Astrocyte (in vitro differentiated cells and primary cell): ENCODE measurements at places on chromosomes 7 and 10. TPM values are rescaled to one million over a fixed set of nuclear protein-coding genes. Genes with fewer than 3 reads are reported as not detected.

DNA sequence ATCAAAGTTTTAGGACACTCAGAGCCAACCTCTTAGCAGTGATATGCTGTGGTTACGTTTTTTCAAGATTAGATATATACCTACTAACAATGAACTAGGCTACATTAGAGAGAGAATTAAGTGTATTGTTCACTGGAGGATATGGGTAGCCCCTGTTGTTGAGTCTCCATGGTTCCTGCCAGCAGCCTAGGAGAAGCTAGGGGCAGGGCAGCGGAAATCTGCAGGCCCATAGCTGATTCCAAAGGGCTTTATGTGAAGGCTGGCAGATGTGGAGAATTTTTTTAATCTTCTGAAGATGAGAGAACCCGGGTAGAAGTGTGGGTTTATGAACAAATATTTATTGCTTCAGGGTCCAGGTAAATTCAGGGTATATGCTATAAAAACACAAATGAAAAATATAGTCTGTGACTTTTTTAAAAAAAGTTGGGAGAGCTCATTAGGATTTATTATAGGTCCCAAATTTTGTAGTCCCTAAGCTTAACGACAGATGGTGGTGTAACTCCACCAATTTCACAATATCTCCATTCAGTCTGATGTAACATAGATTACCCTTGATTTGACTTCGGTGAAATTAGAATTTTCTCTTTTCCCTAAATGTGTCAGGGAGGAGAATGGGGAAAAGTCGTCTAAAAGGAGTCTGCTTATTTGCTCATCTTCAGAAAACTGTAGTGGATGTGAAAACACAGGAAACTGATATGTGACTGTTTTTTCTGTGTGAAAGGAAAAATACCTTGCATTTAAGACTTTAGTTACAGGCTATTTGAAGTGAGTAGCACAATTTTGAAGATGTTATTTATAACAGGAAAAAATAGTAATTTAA, 163.0 kb upstream of the PPP1R3A start:
- H3K4me1 ChIP-seq = peaks cover 23% of the 10 kb centered on the region
- H3K36me3 ChIP-seq = no peaks in the 10 kb centered on the region
- H3K27ac ChIP-seq = no peak overlapping the region

DNA sequence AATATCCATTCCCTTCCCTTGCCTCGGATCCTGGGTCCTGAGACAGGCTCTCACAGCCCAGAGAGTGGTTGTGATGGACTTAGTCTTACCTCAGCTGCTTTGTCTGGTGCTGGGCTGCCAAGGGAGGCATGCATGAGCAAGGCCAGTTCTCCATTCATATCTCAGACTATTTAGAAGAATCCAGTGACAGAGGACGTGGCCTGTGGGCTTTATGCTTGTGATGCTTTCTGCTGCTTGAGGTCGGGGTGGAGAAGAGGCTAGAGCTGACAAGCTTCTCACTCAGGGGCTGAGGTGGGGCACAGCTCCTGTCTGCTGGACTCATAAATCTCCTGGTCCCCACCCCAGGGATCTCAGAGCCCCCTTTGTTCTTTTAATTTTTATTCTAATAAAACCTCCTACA, 66.8 kb downstream of the DNAJC12 start:
- H3K27me3 ChIP-seq = peaks cover 2% of the 10 kb centered on the region
- no peaks in the 10 kb centered on the region for H3K36me3 ChIP-seq
- DNase-seq = no peak
- peaks cover 11% of the 10 kb centered on the region for H3K4me1 ChIP-seq
- no peak overlapping the region for H3K27ac ChIP-seq

GRCh38 chr10:71390921-71391690, 5.6 kb upstream of the CDH23 start:
- no peaks in the 10 kb centered on the region for H3K4me1 ChIP-seq
- H3K36me3 ChIP-seq = no peaks in the 10 kb centered on the region
- DNase-seq = no peak

The SEMA3E gene
- 3.7 and 4.6 TPM in 2 replicates for total RNA-seq

GRCh38 chr7:35280902-35281301, 27.0 kb upstream of the TBX20 start:
- H3K4me1 ChIP-seq = no peaks in the 10 kb centered on the region
- no peak overlapping the region for H3K4me3 ChIP-seq
- H3K36me3 ChIP-seq = no peaks in the 10 kb centered on the region

The GDF2 gene
- total RNA-seq = not detected in 2 replicates

The ERCC6 gene
- total RNA-seq = 20.1 and 22.3 TPM in 2 replicates

DNA sequence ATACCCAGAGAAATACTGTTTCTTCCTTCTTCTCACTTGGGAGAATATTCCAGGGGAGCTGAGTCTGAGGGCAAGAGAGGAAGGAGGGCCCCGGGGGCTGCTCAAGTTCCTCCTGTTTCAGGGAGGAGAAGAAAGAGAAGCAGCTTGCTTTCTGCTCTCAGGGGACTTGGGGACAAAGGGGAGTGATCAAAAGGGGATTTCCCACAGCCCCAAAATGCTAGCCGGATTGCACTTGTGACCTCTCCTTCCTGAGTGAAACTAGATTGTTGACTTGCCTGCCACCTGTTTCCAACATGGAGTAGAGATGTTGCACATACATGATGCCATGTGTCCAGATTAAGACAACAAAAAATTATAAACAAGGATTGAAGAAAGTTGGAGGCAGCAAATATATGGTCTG, 28.7 kb upstream of the PDCD4 start:
- no peaks in the 10 kb centered on the region for H3K36me3 ChIP-seq
- H3K4me1 ChIP-seq = no peaks in the 10 kb centered on the region
- H3K27ac ChIP-seq = no peak overlapping the region
- DNase-seq = no peak
- H3K4me3 ChIP-seq = no peak overlapping the region
- no peaks in the 10 kb centered on the region for H3K27me3 ChIP-seq

GRCh38 chr10:5545011-5545410, 20.2 kb downstream of the CALML3 start:
- H3K4me1 ChIP-seq = peaks cover 49% of the 10 kb centered on the region
- H3K27ac ChIP-seq = no peak overlapping the region
- no peak for DNase-seq
- no peaks in the 10 kb centered on the region for H3K36me3 ChIP-seq
- H3K4me3 ChIP-seq = no peak overlapping the region
- H3K27me3 ChIP-seq = no peaks in the 10 kb centered on the region

The PPP1R17 gene
- total RNA-seq = not detected in 2 replicates

DNA sequence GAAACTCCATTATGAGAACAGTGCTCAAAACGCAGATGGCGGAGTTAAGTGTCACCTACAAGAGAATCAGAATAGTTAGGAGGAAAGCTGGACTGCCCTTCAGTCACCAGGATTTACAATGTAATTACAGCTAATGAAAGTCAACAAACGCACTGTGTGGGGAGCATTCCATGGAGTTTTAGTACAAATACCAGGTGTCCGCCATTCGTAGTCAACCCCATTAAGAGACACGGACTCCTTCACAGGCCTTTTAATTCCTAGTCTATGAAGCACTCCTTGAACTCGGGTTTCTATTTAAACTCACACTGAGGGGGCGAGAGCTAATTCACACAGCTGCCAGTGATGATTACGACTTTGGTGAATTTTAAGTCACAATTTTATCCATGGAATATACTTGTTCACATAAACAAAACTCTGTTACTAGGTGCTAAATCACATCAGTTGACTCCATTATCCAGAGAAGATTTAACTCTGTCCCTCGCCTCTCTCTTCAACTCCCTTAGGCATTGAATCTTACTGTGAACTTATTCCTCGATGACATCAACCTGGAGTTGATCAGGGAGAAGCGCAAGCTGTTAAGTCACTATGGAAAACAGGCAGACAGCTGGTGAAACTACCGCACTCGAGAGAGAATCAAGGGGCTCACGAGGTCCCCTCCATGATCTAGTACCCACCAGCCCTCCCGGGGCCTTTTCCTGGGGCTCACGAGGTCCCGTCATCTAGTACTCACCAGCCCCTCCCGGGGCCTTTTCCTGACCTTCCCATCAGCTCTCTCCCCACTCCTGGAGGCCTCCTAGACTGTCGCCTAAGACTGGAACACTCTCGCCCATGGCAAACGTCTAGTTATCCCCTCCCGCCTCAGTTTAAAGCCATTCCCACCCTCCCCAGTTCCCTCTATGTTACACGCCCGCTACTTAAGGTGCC, 1.5 kb downstream of the ZFAND2A start:
- peaks cover 16% of the 10 kb centered on the region for H3K36me3 ChIP-seq
- DNase-seq = no peak
- peaks cover 31% of the 10 kb centered on the region for H3K4me1 ChIP-seq
- peak overlapping the region; percentile 98 for H3K4me3 ChIP-seq
- peak overlapping the region; percentile 38 for H3K27ac ChIP-seq

DNA sequence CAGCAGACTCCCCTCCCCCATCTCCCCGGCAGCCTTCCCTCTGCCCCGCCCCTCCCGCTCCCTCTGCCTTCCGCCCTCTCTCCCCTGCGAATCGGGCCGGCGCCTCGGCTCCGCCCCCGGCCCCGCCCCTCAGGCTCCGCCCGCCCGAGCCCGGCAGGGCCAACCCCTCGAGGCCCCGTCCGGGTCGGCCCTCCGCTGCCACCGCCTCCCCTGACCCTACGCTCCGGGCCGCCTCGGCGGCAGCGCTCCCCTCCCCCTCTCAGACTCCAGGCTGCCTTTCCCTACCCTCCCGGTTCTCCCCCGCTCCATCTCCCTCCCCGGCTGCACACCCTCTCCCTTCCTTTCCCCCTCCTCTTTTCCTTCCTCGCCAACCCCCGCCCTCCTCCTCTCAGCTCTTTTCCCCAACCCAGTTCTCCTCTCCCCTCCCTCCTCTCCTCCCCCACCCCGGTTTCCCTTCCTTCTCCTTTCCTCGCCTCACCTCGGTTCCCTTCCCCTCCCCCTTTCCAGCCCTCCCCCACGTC, 1.6 kb downstream of the ZNF467 start:
- H3K27ac ChIP-seq = no peak overlapping the region
- peaks cover 30% of the 10 kb centered on the region for H3K27me3 ChIP-seq
- H3K4me3 ChIP-seq = peak overlapping the region; percentile 50
- peak; percentile 42 for DNase-seq

The ITPRID1 gene
- total RNA-seq = not detected in 2 replicates

The PTN gene
- total RNA-seq = 11.1 and 17.2 TPM in 2 replicates

- H3K36me3 ChIP-seq = no peaks in the 10 kb centered on the region
- no peak overlapping the region for H3K4me3 ChIP-seq
- DNase-seq = no peak
- no peak overlapping the region for H3K27ac ChIP-seq
These were observed 48.7 kb downstream of the TPK1 start for GRCh38 chr7:144787127-144787526.

GRCh38 chr7:119888251-119888650, 384.7 kb upstream of the KCND2 start:
- no peak overlapping the region for H3K4me3 ChIP-seq
- no peak for DNase-seq
- H3K27me3 ChIP-seq = no peaks in the 10 kb centered on the region
- no peaks in the 10 kb centered on the region for H3K4me1 ChIP-seq
- H3K36me3 ChIP-seq = no peaks in the 10 kb centered on the region

- peak; percentile 11 for DNase-seq
- H3K4me1 ChIP-seq = no peaks in the 10 kb centered on the region
- no peaks in the 10 kb centered on the region for H3K27me3 ChIP-seq
- no peak overlapping the region for H3K27ac ChIP-seq
- H3K4me3 ChIP-seq = no peak overlapping the region
These were observed 52.8 kb upstream of the VWDE start for GRCh38 chr7:12456506-12456905.

DNA sequence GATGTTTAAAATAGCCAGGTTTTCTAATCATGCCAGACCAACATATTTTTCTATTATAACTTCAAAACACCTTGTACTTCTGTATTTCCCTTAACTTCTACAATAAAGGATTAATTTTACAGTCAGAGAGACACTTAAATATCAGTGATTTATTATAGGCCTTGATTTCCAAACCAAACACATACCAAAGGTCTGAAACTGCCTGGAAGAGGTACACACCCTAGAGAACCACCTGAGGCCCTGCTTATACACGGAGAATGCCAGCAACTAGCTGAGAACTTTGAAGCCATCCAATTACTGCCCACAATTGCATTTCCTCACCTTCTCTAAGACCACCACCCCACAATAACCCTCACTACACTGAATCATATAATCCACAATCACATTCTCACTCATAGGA, 4.9 kb downstream of the CCDC6 start:
- H3K36me3 ChIP-seq = no peaks in the 10 kb centered on the region
- DNase-seq = no peak
- H3K27ac ChIP-seq = no peak overlapping the region

The VIPR2 gene
- 0.43 and 0.68 TPM in 2 replicates for total RNA-seq

GRCh38 chr10:44424957-44425356, 40.1 kb upstream of the CXCL12 start:
- DNase-seq = no peak
- H3K4me1 ChIP-seq = no peaks in the 10 kb centered on the region
- peaks cover 3% of the 10 kb centered on the region for H3K27me3 ChIP-seq
- H3K4me3 ChIP-seq = no peak overlapping the region
- no peak overlapping the region for H3K27ac ChIP-seq
- H3K36me3 ChIP-seq = no peaks in the 10 kb centered on the region

The GRID2IP gene
- total RNA-seq = 0.07 and 0.09 TPM in 2 replicates

The RELN gene
- total RNA-seq = 0.70 and 0.98 TPM in 2 replicates

- peaks cover 49% of the 10 kb centered on the region for H3K4me1 ChIP-seq
- DNase-seq = peak; percentile 82
- peak overlapping the region; percentile 32 for H3K4me3 ChIP-seq
- H3K36me3 ChIP-seq = no peaks in the 10 kb centered on the region
- peak overlapping the region; percentile 33 for H3K27ac ChIP-seq
- no peaks in the 10 kb centered on the region for H3K27me3 ChIP-seq
These were observed 2.0 kb upstream of the PLCE1 start for GRCh38 chr10:93991596-93992284.

DNA sequence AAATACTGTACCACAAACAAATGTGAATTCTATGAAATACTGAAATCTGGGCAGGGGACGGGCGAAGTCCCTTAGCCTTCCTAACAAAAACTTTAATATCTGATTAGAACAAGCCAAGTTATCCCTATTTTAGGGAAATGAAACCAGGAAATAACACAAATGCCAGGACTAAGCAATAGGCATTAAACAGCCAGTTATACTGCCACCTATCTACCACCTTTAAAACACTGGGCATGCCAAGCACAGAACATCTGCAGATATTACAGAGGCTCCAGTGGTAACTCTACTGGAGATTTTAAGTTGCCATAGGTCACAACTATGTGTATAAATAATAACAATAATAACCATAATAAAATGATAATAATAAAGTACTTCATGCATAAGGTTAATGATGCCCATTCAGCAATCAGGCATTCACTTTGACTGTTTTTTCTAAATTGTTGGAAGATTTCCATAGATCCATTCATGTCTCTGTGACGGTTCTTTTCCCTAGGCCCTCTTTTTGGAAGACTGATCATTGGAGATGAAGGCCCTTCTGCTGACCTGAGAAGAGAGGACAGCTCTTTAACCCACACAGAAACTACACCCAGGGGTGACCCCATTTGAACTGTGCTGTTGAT, 195.7 kb downstream of the CACNA2D1 start:
- no peak for DNase-seq
- no peak overlapping the region for H3K4me3 ChIP-seq
- H3K4me1 ChIP-seq = no peaks in the 10 kb centered on the region
- no peaks in the 10 kb centered on the region for H3K36me3 ChIP-seq
- H3K27me3 ChIP-seq = no peaks in the 10 kb centered on the region
- no peak overlapping the region for H3K27ac ChIP-seq

The SPDYE9 gene
- not detected in 2 replicates for total RNA-seq

- no peak overlapping the region for H3K4me3 ChIP-seq
- no peak overlapping the region for H3K27ac ChIP-seq
- H3K4me1 ChIP-seq = no peaks in the 10 kb centered on the region
These were observed 4.5 kb downstream of the CAMK2B start for GRCh38 chr7:44320794-44321371.
